ENCODE measurements at places on chromosomes 4 and X.

DNA sequence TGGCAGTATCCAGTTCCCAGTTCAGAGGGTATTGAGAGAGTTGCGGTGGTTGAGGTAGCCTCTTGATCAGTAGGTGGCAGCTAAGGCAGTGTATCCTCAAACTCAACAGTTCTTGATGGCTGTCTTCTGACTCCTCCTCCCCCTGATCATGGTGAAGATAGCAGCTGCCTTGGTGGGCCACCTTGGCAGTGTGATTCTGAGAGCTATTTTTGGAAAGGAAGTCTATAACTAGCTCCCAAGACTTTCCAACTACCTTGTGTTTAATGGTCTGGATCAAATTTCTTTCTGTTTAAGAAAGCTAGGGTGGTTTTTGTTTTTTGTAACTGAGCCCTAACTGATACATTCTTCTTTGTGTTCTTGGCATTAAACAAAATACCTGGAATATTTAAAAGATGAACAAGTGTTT is 10.5 kb upstream of the TBC1D19 start:
- DNase-seq, result no peak

GRCh38 chr4:99507762-99508161 is 3.1 kb upstream of the C4orf17 start:
- no peak for DNase-seq

GRCh38 chr4:125123570-125124109 is 191.1 kb upstream of the FAT4 start:
- DNase-seq, result no peak

DNA sequence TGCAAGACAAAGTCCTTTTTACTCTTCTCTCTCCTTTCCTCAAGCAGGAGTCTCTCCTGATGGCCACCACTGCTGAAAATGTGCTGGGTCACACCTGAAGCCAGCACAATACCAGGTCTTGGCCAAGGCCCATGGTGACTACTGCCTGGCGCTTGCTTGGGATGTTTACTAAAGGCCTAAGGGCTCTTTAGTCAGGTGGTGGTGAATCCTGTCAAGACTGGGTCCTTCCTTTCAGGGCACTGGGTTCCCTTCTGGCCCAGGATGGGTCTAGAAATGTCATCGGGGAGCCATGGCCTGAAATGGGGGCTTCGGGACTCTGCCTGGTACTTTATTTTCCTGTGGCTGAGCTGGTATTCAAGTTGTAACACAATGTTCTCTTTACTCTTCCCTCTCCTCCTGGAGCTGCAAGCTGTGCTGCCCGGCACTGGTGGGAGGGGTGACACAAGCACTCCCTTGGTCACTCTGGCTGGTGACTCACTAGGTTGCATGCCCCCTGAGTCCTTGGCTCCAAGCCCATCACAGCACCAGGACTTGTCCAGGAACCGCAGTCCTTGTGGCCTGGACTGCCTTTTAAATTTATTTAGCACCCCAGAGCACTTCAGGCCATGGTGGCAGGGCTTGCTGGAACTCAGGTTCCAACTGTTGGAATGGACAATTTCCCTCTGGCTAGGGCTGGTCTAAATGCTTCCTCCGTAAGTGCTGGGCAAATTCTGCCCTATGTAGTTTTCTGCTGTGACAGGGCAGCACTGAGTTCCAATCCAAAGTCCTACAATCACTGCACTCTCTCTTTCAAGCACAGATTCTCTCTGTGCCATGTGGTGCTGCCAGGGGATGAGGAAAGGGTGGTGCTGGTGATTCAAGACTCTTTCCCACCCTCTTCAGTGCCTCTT is 11.3 kb downstream of the ARL13A start:
- no peak for DNase-seq

DNA sequence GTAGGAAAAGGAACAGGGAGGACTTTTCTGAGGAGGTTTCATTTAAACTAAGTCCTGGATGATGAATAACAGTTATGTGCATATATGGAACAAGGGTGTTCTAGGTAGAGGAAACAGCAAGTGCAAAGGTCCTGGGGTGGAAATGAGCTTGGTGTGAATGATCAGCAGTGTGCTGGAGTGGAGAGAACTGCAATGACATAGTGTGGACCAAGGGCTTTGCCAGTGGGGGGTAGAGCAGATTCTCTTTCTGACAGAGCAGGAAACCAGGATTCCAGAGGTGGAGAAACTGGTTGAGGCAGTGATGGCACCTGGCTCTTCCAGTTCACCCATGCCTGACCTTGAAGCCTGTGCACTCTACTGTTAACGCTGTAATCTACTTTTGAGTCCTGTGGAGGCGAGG is 1.7 kb downstream of the PPP1R3F start:
- DNase-seq, result no peak

DNA sequence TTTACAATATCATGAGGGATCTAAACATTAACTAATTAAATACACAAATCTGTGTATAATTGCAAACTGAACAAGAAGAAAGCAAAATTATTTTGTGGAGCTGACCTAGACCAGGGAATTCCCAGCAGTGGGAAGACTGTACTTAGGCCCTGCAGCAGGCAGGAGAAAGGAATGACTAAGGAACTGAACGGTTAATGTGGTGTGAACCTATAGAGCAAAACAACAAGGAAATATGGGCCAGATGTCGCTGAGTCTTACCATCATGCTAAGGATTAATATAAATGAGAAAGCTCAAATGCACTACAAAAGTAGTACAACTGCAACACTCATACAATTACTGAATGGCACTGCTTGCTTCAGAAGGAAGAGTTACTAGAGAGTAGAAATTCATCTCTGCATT is 120.3 kb upstream of the ATXN3L start:
- DNase-seq, result no peak

DNA sequence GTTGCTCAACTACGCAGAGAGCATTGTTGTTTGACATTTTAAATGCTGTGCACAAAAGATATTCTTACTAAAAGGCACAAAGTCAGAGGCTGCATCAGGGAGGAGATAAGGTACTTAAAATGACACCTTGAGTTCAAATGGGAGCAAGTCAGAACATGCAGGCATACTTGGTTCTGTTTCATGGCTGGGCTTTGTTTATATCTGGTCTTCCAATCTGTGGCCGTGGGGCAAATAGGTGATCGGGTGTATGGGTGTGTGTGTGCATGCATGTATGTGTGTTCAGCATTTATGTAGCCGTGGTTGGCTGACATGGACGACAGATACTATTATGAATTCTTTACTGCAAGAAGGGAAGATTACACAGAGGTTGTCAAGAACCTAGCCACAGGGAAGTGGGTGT is 106.1 kb downstream of the RASL11B start:
- no peak for DNase-seq

GRCh38 chrX:72545990-72546389 is 26.7 kb downstream of the HDAC8 start:
- no peak for DNase-seq

- DNase-seq, result no peak
These were observed 154.2 kb upstream of the PRDX4 start for GRCh38 chrX:23513121-23513520.

DNA sequence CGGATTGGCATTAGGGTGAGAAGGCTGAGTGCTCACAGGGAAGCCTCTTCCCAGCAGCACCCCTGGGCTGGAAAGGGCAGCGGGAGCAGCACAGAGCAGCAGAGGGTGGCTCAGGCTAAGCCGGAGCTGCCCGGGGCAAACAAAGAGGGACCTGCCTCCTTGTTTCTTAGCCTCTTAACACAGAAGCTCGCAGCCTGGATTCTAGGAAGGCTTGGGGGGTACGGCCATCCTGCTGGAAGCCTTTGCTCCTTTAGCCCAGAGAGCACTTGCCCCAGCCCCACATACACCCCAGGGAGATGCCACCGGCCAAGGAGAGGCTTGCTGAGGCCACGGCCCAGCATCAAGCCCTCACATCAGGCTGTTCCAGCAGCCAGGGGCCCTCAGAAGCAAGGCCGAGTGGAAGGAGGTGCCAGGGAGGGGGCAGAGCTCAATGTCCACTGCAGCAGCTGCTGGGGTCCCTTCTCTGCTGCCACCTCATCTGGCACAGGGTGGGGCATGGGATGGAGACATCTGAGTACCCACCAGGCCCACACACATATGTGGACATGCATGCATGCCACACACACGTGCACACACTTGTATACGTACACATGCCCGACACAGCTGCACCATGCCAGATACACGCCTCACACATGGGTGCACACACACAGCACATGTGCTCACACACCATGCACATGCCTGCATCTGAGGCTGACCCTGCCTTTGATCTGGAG is 20.3 kb upstream of the SPON2 start:
- DNase-seq, result no peak

DNA sequence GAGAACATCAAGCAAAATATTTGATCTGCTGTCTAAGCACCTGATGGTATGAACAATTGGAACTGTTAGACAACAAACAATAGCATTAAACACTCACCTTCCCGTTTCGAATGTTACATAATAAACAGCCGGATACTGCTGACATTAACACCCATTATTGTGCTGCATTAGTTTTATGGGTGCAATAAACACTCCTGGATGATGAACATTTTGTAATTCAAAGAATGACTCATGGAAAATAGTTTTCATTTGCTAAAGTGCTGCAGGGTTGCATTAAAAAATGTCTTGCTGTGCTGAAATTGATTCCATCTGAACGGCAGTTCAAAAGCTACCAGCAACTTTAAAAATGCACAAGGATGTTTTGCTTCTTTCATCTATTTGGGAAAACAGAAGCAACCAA is 100.8 kb upstream of the SORBS2 start:
- no peak for DNase-seq
